ENCODE measurements at places on chromosomes 7 and 10.

GRCh38 chr7:103988468-103989199, 824 bp downstream of the RELN start:
- no peak for DNase-seq

DNA sequence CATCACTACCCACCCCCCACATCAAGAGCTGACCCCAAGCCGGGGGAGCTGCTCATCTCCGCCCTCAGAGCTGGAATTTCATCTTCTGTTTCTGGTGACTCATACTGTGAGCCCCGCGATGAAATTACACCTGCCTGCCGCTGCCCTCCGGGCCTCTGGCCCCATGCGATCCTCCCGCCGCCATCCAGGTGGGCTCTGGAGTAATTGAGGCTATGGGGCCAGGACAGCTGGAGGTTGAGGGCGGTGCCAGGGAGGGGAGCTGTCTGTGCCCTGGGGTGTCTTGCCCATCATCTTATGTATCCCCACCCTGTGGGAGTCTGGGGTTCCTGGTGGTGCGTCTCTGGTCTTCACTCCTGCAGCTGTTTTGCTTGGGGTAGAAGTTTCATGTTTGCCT, 9.0 kb downstream of the GTF2IRD1 start:
- DNase-seq: no peak

- no peak for DNase-seq
These were observed 110.3 kb upstream of the RSU1 start for GRCh38 chr10:16927546-16927945.

DNA sequence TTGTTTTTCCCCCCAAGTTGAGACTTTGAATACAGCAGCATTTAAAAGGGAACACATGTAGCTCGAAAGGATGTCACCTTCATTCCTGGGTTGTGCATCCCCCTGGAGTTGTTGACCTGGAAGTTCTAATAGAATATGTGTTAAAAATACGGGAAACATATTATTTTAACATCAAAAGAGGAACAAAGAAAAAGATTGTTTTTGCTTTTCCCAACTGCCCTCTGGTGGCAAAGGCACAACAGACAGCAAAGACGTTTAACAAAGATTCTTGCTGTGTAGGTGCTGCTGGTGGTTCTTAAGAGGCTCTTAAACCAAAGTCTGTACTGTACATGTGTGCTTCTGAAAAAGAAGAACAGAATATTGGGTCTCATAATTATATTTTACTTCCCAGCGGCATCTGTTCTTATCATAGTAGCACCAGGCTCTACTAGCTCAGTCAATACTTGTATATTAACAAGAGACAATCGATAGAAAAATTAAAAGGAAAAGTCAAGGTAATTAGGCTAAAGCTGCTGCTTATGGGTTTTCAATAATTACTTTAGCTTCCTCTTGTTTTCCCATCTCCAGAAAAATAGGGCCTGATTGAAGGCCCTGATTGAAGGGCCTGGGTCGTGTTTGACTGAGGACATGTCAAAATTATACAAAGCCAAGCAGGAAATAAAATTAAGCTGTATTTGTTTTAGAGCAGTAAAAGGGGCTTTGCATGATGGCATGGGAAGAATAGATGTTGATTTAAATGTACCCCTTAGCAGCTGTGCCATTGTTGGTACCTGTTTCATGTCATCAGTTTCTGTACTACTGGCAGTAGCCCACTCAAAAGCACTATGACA, 384.2 kb upstream of the LRGUK start:
- no peak for DNase-seq

DNA sequence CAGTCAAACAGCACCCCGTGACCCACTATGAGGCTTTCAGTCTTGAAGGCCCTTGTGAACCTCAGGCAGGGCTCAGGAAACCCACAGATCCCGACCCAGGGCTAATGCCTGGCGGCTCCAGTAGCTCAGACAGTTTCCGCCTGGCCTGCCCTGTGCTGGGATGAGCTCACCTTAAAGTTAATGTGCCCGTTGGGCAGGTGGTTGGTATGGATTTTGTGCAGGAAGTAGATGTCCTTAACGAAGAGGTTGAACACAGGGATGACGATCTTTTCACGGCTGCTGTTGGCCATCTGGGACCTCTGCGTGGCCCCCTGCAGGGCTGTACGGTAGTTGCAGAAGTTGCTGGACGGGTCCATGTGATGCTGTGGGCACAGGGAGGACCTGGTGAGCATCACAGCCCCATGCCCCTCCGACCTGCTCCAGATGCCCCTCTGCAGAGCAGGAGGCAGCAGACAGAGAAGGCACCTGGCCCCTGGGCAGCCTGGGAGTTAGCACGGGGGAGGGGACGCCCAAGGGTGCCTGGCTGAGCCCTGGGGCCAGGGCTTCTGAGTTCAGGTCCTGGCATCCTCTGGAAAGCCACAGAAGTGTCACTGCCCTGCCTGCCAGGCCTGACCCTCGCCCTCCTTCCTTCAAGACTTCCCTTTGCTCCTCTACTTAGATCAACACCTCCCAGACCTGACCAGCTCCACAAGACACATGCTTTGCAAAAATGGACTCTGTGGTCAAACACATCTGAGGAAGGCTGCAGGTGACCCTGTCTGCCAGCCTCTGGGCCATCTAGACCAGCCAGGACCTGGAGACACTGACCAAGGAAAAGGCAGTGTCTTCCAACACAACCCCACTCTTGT, 59.8 kb downstream of the CSGALNACT2 start:
- DNase-seq: peak; percentile 85

GRCh38 chr10:132544744-132545658, 7.4 kb downstream of the INPP5A start:
- DNase-seq: peak; percentile 82

DNA sequence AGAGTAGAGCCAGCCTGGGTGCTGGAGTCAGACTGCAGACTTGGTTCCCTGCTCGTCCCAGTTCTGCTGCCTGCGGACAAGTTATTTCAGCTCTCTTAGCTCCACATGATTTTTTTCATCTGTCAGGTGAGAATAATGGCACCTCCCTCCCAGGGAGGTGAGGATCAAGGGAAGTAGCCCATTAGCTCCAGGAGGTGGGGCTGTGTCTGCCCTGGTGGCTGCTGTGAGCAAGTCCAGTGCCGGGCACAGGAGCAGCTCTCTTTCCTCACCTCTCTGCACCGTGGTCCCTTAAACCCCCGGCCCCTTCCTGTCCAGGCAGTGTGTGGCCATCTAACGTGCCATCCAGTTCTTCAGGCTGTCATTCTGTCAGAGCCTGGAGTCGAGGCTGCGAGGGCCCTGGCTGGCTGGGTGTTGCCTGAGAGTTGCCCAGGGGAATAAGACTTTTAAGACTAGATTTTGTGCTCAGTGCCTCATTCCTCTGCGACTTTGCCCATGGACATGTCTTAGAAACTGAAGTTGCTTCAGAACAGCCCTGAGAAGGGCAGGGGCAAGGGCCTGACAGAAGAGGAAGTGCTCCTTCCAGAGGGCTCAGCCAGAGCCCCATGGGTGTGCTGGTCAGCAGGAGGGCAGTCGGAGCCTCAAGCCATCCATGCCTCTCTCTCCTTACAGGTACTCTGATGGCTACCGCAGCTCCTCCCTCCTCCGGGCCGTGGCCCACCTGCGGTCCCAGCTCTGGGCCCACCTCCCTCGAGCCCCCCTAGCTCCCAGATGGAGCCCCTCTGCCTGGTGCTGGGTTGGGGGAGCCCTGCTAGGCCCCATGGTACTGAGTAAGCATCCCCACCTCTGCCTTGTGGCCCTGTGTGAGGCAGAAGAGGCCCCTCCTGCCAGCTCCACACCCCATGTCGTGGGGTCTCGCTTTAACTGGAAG, 5.0 kb downstream of the ABCB8 start:
- DNase-seq: no peak

- no peak for DNase-seq
These were observed 87.1 kb upstream of the PAX2 start for GRCh38 chr10:100658269-100658668.

- no peak for DNase-seq
These were observed 24.7 kb upstream of the TRIM24 start for GRCh38 chr7:138435231-138435919.

- DNase-seq: no peak
These were observed 130.7 kb downstream of the SAMD9 start for GRCh38 chr7:92987095-92987494.

DNA sequence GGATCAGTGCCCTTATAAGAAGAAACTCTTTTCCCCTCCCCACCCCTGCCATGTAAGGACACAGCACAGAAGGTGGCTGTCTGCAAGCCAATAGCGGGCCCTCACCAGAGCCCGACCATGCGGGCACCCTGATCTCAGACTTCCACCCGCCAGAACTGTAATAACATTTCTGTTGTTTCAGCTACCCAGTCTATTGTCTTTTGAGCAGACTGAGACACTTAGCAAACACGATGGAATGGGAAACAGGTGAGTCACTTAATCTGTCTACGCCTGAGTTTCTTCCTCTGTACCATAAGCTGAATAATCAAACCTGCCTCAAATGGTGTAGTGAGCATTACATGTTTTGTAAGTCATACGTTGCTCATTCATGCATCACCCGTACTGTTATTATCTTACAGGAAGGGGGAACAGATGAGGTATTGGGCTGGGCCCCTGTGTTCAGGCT, 58.2 kb downstream of the STRA8 start:
- no peak for DNase-seq

DNA sequence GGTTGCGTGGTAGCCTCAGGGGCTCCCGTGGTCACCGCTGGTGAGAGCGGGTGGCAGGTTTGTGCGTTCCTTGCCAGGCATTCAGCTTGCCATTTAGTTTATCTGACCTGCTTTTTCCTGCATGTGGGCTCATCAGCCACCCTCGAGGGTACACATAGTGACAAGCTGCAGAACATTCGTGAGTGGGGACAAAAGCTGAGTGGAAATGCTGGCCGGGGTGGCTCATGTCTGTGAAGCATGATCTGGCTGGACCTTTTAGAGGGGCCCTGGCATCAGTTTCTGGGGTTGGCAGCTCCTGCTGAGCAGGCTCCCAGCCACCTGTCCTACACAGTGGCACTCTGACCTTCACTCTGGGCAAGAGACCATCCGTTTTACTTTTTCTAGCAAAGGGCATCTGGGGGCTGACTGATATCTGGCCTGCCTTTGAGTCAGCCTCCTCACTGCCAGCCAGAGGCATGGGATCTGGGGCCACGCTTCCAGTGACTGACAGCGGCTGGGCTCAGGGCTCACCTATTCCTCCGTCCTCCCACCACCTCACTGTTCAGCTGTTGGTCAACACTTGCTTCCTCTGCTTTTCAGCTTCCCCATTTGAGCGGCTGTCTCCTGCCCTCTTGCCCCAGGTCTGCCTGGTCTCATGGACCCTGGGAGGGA, 75.0 kb downstream of the LANCL2 start:
- DNase-seq: no peak

GRCh38 chr7:74396993-74397392, 56.7 kb upstream of the GTF2IRD1 start:
- DNase-seq: peak; percentile 75

- no peak for DNase-seq
These were observed 8.4 kb downstream of the OLAH start for GRCh38 chr10:15052121-15052520.

- no peak for DNase-seq
These were observed 177.1 kb downstream of the FRMD4A start for GRCh38 chr10:14153570-14154055.

- no peak for DNase-seq
These were observed 162.6 kb upstream of the NAMPT start for GRCh38 chr7:106447318-106447847.

DNA sequence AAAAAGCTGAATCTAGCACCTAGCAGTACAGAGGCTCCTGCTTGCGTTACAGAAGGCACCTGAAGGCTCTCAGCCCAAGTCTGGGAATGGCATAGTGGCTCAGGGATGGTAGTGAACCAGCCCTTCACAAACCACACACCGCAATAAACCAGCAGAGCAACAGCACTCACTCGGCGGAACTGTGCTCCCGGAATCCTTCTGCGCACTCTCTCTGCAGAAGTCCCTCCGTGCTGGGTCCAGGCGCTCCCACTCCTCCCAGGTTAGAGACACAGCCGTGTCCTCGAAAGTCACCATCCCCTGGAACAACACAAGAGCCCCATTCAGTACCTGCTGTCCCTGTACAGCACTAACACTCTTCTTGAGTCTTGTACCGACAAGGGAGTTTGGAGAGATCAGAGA, 1.5 kb downstream of the ZNF394 start:
- DNase-seq: no peak

DNA sequence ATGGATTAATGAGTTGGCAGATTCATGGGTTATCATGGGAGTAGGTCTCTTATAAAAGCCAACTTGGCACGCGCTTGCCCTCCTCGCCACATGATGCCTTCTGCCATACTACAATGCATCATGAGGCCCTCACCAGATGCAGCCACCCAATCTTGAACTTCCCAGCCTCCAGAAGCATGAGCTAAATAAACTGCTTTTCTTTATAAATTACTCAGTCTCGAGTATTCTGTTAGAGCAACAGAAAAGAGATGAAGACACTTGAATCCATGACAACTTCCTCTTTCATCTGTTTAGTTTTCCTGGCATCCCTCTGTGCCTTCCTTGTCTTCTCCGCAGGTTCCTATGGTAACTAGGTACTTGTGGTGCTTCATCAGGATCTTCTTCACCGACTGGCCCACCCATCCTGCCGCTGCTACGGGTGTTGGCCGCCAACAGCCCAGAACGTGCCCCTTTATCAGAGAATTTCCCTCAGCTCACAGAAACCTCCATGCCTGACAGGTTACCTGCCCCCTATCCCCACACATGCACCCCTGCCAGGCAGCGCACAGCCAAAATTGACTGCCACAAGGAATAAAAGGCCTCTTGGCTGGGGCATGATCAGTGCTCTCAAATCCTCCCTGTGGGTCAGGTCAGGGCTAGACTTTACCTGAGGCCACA, 28.0 kb upstream of the PPIF start:
- peak; percentile 41 for DNase-seq

DNA sequence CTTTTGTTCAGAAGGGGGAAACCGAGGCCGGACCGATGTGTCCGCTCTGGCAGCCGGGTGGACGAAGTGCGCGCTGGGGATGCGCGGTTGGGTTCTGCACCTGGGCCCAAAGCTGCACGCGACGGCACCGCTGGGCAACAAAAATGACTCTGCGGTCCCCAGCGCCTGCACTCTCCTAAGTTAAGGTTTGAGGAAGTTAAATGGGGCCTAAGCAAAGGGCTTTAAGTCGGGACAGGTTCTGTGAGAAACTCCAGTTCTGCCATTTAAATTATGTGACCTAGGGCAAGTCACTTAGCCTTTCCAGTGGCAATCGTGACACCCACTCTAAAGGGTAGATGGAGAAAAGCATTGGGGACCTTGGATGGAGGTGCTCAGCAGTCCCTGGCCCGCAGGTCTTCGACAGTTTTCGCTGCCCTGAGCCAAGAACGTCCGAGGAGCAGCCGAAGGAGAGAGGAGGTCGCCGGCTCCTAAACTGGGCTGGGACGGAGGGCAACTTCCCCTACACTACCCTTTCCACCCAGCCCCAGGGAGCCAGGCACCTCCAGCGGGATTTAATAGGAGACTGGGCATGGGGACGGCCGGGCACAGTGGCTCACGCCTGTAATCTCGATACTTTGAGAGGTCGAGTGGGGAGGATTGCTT, 534 bp upstream of the ACBD5 start:
- DNase-seq: no peak

GRCh38 chr10:113045147-113046055, 95.4 kb downstream of the TCF7L2 start:
- DNase-seq: no peak

GRCh38 chr10:104680467-104681401, 39.6 kb downstream of the SORCS3 start:
- no peak for DNase-seq

Data from chondrocyte (in vitro differentiated cells).